T-helper 2 cell treated with Interferon-gamma antibody and Interleukin-4, amounts not matched to agents 5 μg/mL and 100 μg/mL, for 36 hours (primary cell): ENCODE measurements at places on chromosomes 2 and 18.
A peak's percentile ranks its signal among the peaks of the same experiment; 100 is the strongest.

DNA sequence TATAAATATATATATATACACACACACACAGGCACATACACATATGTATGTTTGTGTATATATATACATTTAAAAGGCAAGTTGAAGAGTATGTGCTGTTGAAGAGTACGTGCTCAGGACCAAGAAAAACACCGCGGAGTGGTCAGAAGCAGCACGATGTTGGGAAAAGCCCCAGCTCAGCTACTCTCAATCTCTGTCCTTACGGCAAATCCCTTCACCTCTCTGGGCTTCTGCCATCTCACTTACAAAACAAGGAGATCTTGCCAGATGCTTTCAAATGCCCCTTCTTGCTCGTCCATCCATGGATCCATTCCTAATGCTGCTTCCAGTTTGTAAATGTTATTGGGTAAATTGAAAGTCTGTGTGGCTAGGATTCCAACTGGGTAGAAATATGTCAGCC, 333.9 kb downstream of the BCL11A start:
- DNase-seq = no peak

GRCh38 chr2:49770919-49771318, 616.6 kb upstream of the FSHR start:
- no peak for DNase-seq

GRCh38 chr2:190948671-190949070, 65.3 kb downstream of the STAT1 start:
- DNase-seq = peak; percentile 30

GRCh38 chr18:28522236-28522635, 345.3 kb upstream of the CDH2 start:
- DNase-seq = no peak

- DNase-seq = no peak
Observed at GRCh38 chr2:203636588-203637470, 69.6 kb upstream of the CD28 start.

- DNase-seq = no peak
Observed at GRCh38 chr2:126788113-126788512, 110.6 kb upstream of the TEX51 start.

- DNase-seq = no peak
Observed at GRCh38 chr2:24400207-24400907, 40.0 kb upstream of the ITSN2 start.
